ENCODE measurements at places on chromosomes 2 and 18. TPM values are rescaled to one million over a fixed set of nuclear protein-coding genes. Genes with fewer than 3 reads are reported as not detected.
A peak's percentile ranks its signal among the peaks of the same experiment; 100 is the strongest.

Gene SLC9A4
- total RNA-seq = 0.14 TPM

Gene LRP2
- total RNA-seq = 0.70 TPM

Gene ZSWIM2
- not detected for total RNA-seq

Gene ACMSD
- total RNA-seq = not detected

GRCh38 chr2:191303140-191304005, 58.2 kb downstream of the MYO1B start:
- H3K27ac ChIP-seq = no peak overlapping the region
- H3K4me3 ChIP-seq = no peak overlapping the region
- H3K36me3 ChIP-seq = no peaks in the 10 kb centered on the region
- no peak for DNase-seq
- no peaks in the 10 kb centered on the region for H3K4me1 ChIP-seq

Gene DSC3
- total RNA-seq = not detected

DNA sequence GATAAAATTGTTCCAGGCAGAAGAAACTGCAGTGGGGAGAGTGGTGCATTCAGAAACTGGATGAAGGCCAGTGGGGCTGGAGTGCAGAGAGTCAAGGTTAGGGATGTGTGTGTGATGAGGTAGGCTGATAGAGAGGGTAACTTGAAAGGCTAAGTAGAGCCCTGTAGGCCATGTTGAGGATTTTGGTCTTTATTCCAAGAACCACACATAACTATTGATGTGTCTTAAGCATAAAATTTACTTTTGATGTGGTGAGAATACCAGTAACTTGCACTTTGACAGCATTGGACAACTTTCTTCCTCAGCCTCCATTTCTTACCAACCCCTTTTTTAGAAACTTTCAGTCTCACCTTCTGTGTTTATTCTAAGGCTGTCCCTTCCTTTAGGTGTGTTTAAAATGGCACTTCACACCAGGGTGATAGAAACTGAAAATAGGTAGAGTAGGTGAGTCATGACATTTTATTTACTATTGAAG, 22.6 kb downstream of the MTX2 start:
- H3K4me3 ChIP-seq = peak overlapping the region; percentile 7
- no peak for DNase-seq
- no peaks in the 10 kb centered on the region for H3K27me3 ChIP-seq
- H3K27ac ChIP-seq = no peak overlapping the region
- no peaks in the 10 kb centered on the region for H3K36me3 ChIP-seq

GRCh38 chr2:199804831-199805230, 46.2 kb downstream of the FTCDNL1 start:
- H3K27ac ChIP-seq = no peak overlapping the region
- no peaks in the 10 kb centered on the region for H3K4me1 ChIP-seq
- no peak for DNase-seq
- no peak overlapping the region for H3K4me3 ChIP-seq
- no peaks in the 10 kb centered on the region for H3K27me3 ChIP-seq
- no peaks in the 10 kb centered on the region for H3K36me3 ChIP-seq

Data from activated T-cell treated with anti-CD3 and anti-CD28 coated beads, Interleukin-2, amount 50 U/mL, for 72 hours (primary cell).